Fibroblast of skin of right quadriceps (primary cell): ENCODE measurements at places on chromosomes 13 and 19.

GRCh38 chr13:75073786-75074185 lies 408.2 kb downstream of the TBC1D4 start:
- no peak for DNase-seq

- DNase-seq = no peak
Observed at GRCh38 chr13:48902368-48902767, 73.3 kb upstream of the FNDC3A start.

DNA sequence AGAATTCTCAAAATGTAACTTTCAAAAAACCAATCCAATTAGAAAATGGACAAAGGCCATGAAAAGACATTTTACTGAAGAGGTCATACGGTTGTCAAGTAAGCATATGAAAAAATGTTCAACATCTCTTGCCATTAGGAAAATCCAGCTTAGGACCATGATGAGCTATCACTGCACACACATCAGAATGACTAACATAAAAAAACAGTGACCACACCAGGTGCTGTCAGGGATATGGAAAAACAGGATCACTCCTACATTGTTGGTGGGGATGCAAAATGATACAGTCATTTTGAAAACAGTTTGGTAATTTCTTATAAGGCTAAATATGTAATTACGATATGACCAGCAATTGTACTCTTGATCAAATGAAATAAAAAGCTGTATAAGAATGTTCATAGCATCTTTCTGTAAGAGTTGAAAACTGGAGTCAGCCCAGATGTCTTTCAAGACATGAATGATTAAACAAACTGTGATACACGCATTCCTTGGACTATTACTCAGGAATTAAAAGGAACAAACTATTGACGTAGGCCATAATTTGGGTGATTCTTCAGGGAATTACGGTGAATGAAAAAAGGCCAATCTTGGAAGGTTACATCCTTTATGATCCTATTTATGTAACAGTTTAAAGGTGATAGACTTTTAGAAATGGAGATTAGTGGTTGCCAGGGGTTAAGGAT lies 26.9 kb upstream of the RCBTB2 start:
- no peak for DNase-seq

DNA sequence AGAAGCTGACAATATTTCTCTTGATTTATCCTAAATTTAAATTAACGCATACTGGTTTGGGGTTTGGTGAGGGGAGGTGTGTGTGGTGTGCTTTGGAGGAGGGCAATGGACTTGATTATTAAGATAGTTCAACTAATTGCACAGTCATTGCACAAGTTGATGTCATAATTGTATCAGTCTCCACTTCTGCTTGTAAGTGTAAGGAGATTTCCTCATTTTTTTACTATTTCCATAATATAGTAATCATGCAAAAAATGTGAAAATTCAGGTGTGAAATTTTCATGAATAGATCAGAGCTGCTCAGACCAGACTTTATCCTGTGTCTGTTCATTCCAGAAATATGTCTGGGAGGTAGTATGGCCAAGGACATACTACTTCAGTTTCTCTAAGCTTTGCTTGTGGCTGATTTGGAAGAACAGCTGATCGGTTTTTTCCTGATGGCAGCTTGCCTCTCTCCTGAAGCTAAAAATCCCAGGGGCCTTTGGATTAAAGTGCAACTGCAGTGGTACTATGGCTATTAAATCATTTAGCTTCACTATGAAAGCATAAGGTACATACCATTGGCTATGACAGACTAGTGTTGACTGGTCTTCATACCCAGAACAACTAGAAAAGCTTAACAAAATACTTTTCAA lies 201.8 kb upstream of the MIR17HG start:
- no peak for DNase-seq

GRCh38 chr13:26895081-26895807 lies 134.7 kb upstream of the GPR12 start:
- no peak for DNase-seq

- DNase-seq = no peak
Observed at GRCh38 chr19:4980838-4981680, 12.1 kb downstream of the KDM4B start.
